ENCODE measurements at places on chromosomes 2 and 18.

- no peak for DNase-seq
Measured at GRCh38 chr2:46849046-46849715, 66.4 kb downstream of the MCFD2 start.

- DNase-seq, result peak; percentile 32
Measured at GRCh38 chr2:214244847-214245246, 166.0 kb upstream of the VWC2L start.

DNA sequence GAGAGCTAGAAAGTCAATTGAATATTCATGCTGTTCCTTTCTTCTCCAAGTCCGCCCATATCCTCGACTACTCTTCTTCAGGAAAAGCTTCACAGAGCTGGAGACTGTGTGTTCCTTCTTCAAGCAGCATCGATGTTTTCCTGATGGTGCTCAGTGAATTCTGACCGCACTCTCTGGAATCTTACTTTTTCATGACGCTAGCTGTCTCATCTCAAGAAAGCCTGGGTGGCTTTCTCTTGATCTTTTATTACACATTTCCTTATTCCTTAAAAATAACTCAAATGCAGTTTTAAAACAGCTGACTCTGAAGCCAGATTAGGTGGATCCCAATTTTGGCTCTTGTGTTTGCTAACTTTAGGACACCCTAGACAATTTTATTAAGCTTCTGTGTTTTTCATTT lies 1245.1 kb upstream of the LRRTM1 start:
- DNase-seq, result no peak

- no peak for DNase-seq
Measured at GRCh38 chr2:114261366-114261765, 181.1 kb upstream of the DPP10 start.

DNA sequence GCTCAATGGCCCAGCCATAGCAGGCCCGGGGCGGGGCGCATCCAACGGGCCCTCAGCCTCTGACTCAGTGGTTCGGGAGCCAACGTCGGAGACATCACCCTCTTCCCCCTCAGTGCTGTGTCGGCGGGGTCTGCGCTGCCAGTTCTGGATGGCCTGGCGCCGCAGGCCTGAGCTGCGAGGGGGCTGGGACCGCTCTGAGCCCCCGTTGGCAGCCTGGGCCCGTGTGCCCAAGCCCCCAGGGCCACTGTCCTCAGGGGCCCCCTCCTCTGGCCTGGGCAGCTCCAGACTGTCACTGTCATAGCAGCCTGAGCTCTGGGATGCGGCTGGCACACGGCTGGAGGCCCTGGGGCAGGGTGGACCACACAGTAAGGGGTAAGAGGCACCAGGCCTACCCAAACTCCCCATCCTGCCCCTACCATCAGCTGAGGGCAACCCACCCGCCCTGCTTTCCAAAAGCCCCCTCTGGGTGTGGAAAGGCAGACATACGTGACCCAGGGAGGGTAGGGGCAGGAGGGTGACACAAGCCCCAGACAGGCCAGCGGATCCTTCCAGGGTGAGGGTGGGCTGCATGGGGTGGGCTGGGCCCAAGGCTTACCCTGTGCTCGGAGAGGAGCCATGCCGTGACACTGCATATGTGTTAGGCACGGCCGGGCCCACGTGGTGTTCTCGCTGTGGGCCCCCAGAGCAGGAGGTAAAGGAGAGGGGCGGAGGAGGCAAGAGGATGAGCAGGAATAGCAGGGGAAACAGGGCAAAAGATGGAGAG lies 18.8 kb downstream of the FBXO41 start:
- DNase-seq, result no peak

- peak; percentile 40 for DNase-seq
Measured at GRCh38 chr2:64018701-64019082, 536 bp downstream of the VPS54 start.

DNA sequence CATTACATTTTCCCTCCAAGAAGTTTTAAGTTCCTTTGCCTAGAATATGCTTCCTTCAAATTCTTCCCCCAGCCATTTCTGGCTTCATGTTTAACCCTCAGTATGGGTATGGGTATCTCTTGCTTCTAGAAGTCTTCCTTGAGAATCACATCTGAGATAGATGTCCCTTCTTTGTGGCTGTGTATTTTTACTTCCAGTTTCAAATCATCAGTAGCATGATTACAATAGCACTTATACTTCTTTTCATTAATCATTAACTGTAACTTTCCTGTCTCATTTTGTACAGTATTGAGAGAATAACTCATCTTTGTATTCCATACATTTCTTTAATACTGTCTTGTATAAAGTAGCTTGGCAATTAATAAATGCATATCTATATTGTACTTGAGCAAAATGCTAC lies 17.3 kb upstream of the PDE1A start:
- no peak for DNase-seq

GRCh38 chr18:61322265-61322873 lies 10.9 kb upstream of the CDH20 start:
- DNase-seq, result peak; percentile 80

DNA sequence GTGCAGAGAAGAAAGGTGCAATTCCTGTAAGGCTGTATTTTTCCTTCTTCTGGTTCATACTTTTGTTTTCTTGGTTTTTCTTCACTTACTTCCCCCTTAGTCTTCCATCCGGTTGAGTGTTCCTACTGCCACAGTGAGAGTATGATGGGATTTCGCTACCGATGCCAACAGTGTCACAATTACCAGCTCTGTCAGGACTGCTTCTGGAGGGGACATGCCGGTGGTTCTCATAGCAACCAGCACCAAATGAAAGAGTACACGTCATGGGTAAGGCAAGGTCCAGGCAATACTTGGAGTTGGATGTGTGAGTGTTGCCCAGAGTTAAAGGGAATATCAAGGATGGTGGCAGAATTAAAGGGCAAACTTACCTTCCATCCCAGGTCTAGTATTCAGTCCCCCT lies 108.0 kb downstream of the DTNA start:
- no peak for DNase-seq

GRCh38 chr18:2985628-2986027 lies 27.3 kb downstream of the LPIN2 start:
- no peak for DNase-seq

DNA sequence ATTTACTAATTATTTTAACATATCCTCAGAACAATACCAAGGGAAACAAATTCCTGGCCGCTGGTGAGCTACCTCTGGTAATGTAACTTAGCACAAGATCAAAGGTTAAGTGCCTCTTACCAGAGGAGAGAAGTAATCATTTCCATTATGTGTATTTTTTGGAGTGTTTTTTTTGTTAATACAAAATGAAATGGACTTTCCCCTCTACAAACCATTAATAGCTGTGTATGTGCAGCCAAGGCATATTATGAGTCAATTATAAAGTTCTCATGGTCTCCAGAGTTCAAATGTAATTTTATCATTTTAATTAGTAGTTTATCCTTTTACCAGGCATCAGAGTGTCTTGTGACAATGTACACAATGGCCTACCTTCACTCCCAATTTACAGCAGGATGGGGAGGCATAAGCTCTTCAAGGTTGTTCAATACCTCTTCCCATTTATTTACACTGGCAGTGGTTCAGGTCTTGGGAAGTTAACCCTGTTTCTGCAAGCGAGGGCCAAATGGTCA lies 242.2 kb downstream of the TGIF1 start:
- DNase-seq, result no peak

DNA sequence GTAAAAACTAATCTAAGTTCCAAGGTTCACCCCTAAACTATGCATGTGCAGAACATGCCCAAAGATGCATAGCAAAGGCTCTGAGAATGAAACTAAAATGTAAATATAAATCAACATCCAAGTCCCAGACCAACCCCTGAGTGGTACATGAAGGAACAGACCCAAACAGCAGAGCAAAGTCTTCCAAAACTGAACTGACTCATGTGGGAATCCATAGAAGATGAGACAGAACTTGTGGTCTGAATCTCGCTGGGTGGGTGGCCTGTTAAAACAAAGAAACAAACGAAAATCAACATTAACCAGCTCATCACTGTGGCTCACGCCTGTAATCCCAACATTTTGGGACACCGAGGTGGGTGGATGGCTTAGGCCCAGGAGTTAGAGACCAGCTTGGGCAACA lies 29.5 kb upstream of the ATRAID start:
- peak; percentile 27 for DNase-seq

GRCh38 chr2:178279142-178279541 lies 84.8 kb downstream of the OSBPL6 start:
- DNase-seq, result peak; percentile 85

DNA sequence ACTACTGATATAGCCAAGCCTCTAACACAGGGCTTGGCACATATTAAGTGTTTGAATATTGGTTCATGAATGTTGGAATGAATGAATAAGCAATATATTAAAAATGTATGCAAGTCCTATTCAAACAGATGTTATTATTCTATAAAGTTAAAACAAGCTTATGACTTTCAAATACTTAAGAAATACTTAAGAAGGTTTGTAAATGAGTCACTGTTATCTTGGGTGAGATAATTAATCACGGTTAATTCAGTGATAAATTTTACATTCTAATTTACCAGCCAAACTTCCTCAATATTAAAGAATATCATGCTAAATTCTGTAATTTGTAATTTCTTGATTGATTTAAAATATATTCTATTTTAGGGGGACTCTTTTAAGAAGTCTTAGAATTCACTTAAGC lies 74.8 kb downstream of the RBMS1 start:
- DNase-seq, result no peak

DNA sequence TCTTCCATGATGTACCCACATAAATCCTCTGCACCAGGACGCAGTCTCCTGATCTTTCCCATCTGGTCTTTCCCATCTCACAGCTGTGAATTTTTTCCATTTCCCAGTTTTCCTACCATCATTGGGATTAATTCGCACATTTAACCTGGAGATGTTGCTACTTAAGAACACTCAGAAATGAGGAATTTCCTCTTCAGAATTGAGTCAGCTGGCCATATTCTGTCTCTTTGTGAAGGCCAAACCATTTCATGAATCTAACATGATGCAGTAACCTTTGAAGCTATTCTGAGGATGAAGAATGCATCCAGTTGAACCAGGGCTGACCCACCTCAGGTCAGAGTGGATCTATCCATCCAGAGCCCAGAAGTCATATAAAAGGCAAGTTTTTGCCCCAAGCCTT lies 326.8 kb downstream of the SETBP1 start:
- peak; percentile 24 for DNase-seq

DNA sequence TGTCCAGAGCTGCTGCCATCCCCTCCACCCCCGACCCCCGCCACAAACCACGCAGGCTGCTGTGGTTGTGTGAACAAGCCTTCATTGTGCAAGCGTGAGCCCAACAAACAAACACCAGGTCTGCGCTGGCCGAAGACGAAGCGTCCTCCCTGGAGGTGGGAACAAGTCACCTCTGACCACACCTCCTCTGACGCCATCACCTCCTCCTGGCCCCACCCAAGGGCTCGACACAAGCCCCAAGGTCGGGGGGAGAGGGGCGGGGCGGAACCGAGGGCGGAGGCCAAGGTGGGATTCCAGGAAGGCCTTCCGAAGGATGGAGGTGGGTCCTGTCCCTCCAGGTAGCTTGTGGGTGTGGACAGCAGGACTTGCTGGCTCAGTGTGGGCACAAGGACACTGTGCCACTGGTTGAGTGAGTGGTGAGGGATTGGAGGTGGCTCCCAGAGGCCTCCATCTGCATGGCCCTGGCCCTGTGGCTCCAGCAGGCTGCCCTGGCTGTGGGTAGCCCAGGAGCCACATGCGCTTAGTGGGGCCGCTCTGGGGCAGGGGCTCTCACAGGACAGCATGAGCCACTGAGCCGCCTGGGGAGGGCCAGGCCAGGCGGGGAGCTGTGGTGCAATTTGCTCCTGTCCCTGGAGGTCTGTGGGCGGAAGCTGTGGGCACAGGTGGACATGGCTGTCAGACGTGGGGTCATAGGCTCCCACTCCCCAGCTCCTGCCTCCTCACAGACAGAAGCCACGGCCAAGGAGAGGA lies 7.4 kb upstream of the GPR17 start:
- no peak for DNase-seq

DNA sequence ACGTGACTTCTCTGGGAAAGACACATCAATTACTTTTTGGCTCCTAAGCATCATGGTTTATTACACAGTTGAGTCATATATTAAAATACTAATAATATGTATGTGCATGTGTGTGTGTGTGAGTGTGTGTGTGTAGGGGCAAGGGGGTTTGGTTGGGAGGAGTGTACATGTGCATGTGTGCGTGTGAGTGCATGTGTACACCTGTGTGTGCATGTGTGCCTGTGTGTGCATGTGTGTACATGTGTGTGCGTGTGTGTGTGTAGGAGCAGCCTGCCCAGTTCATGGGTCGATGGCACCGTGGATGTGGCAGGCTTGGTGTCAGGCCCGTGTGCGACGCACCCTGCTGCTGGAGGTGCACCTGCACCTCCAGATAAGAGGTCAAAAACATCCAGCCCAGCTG lies 99.0 kb upstream of the SNTG2 start:
- no peak for DNase-seq

- no peak for DNase-seq
Measured at GRCh38 chr2:5693287-5694201, 1.4 kb downstream of the SOX11 start.

GRCh38 chr18:49859021-49859359 lies 45.7 kb upstream of the ACAA2 start:
- DNase-seq, result no peak

GRCh38 chr2:137249463-137250130 lies 484.3 kb downstream of the THSD7B start:
- no peak for DNase-seq

DNA sequence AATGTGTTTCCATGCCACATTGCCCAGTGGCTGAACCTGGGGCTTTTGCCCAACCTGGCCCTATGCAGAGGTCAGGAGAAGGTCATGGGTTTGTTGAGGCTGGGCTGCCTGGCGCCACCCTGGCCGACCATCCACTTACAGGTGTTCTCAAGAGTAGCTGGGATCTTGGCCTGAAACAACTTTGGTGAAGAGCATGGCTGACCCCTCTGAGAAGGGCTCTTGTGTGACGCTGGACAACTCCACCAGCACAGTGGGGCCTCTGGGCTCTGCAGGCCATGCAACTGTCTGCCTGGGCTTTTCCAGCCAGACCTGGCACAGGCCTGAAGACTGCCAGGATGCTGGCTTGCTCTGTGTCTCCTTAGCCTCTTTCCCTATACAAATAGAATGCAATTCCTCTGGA lies 76.4 kb upstream of the ZNG1B start:
- no peak for DNase-seq

- DNase-seq, result no peak
Measured at GRCh38 chr2:220336771-220337170, 709.3 kb downstream of the SLC4A3 start.

DNA sequence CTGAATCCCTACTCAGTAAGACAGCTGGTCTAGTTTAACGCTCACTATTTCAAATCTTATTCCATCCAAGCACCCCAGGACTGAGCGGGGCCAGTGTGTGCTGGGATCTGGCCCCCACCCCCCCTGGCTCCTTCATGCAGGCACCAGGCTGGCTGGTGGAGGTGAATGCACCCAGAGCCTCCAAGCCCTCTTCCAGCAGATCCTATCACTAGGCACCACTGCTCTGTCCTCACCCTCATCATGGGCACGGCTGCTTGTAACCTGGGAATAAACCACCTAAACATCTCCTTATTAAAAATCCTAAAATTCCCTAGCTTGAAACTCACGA lies 194.3 kb downstream of the ARL4C start:
- DNase-seq, result no peak
